NCI-H446 (cell line): ENCODE measurements at places on chromosomes 5 and 9.

GRCh38 chr5:156888520-156888919 is 38.4 kb downstream of the PPP1R2B start:
- DNase-seq, result no peak

DNA sequence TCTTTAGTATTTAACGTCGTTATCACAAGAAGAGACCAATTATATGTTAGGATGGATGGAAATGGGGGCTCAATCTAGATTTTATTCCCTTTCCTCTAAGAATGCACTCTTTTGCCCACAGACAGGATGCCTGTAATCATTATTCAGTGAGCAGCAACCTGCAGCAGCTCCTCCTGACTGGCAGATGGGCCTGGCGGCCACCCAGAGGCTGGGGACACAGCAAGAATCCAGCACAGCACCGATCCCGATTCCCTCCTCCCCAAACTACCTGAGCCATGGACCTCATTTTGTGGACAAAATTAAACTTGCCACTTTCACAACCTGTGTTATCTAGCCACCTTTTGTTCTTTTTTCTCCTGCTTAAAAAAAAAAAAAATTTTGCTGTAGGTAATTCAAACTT is 101.0 kb downstream of the USP20 start:
- no peak for DNase-seq

DNA sequence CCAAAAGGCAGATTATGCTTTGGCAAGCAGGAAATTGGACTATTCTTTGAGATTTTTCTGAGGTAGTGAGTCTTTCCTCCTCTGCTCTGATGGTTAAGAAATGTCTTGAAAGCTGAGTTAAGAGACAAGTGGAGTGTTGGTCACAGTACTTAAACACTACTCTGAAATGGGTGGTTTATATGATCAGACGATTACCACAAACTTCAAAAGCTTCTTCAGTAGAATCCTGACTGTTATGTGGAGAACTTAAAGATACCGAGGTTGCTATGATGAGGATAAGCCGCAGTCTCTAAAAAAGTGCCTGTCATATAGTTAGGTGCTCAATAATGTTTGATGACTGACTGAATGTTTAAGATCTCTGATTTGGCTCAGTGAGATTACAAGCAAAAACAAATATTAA is 24.3 kb downstream of the GCNT4 start:
- no peak for DNase-seq

DNA sequence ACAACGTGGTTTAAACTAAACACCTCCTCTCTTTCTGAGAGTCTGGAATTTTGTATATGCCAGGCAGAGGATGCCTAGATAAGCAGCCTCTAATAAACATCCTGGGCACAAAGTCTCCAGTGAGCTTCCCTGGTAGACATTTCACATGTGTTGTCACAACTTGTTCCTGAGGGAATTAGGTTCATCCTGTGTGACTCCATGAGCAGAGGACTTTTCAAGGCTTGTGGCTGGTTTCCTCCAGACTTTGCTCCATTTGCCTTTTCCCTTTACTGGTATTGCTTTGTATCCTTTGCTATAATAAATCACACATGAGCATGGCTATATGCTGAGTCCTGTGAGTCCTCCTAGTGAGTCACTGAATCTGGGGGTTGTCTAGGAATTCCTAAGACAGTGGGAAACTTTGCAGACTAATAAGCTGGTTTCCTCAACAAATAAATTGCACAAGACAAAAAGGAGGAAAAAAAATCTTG is 77.4 kb downstream of the NR2F1-AS1 start:
- DNase-seq, result no peak

GRCh38 chr9:133490865-133491655 is 12.2 kb upstream of the SLC2A6 start:
- DNase-seq, result no peak

GRCh38 chr9:1538301-1538700 is 476.8 kb upstream of the SMARCA2 start:
- DNase-seq, result no peak

- no peak for DNase-seq
These were observed 1864.8 kb downstream of the MAT2B start for GRCh38 chr5:165370233-165370632.

DNA sequence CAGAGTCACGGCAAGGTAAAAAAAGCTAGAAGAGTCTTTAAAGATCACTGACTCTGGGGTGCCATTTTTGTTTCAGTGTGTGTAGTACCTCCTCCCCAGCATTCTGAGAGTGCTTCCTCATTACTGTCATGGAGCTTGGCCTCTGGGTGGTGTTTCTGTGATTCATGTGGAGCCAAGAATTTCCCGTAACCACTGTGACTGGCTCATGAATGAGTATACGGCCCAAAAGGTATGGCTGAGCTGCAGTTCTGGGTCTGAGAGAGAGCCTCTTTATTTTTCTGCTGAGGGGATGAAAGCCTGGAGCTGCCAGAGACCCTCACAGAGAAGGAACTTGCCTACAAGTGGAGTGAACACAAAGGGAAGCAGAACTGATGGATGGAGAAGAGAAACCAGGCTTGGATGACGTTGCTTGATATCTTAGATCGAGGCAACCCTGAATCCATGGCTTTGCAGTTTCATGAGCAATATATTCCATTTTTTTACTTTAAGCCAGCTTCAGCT is 85.6 kb downstream of the PTTG1 start:
- no peak for DNase-seq

DNA sequence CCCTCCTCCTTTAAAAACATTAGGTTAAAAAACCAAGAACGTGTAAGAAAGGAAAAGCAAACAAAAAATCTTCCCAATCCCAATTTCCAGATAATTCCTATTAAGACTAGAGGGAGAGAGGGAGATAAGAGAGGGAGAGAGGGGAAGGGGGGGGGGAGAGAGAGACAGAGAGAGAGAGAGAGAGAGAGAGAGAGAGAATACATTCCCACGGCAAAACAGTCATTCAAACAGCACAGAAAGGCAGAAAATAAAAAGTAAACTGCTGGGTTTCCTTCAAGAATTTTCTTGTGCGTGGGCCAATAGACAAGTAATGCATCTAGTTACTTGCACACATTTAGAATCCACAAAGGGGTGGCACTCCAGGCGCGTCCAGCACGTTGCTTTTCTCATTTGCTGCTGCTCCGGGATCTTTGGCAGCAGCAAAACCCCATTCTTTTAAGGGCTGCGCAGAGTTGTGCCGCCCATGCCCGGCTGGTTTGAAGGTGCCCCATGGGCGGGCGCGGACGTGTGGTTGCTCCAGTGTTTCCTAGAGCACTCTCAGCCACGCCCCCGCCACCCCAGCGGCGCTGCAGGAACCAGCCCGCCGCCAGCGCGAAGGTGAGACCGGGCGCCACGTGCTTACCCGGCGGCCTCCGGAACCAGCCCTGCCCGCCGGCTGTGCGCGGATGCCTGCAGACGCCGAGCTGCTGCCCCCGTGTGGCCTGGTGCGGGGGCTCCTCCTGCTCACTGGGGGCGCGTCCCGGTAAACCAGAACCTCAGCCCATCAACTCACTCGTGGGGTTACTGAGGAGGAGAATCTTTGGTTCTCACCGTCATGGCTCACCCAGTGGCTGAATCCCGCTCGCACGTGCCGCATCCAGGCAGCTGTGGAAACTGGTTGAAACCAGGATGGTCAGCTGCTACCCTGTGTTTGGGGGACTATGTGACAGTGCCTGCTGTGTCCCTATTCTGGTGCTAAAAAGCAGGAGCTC is 44.6 kb downstream of the STC2 start:
- DNase-seq, result peak; percentile 73

GRCh38 chr9:68728731-68729130 is 23.7 kb downstream of the PIP5K1B start:
- no peak for DNase-seq

DNA sequence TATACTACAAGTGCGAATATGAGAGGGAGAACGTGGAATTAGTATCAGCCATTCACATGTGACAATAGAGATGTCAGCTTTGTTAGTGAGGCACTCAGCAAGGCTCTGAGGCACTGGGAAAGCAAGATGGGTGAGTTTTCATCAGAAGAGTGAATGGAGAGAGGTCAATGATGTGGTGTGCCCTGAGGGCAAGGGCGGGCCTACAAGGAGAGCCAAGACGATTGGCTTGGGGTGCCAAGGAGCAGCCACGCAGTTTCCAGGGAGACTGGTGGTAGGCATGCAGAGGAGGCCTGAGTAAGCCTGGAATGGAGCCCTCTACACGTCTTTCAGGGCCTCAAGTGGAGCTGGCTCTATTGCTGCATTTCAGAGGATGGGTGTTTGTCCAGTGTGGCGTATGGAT is 24.7 kb downstream of the BTF3 start:
- DNase-seq, result no peak

- DNase-seq, result no peak
These were observed 31.1 kb downstream of the ATP6V0E1 start for GRCh38 chr5:173014671-173015070.
